ENCODE measurements at places on chromosomes 3 and 15. TPM values are rescaled to one million over a fixed set of nuclear protein-coding genes. Genes with fewer than 3 reads are reported as not detected.

Gene UNC13C
- total RNA-seq, result not detected

Gene CCDC13
- 0.51 TPM for total RNA-seq

Gene CCR1
- total RNA-seq, result 1.3 TPM

Gene GABRG3
- total RNA-seq, result not detected

GRCh38 chr3:56086355-56086754 is 381.9 kb downstream of the ERC2 start:
- DNase-seq, result peak; percentile 47

DNA sequence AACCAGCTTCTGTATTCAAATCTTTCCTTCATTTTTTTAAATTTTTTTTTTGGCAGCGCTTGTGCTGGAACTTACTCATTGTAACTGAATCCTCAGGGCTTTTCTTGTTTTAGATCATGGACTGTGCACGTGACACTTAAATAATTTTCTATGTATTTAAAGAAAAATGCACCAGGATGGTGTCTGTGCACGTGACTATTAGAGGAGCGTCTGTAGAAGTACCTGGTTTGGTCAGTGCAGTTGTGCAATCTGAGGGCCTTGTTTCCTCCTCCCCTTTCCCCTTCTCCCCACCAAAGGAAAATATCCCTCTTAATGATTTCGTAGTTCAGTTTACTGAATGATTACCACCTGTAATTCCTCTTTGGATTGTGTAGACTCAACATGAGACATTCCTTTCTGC is 31.3 kb downstream of the EDEM1 start:
- no peak for DNase-seq

Gene PTPRG
- 64.5 TPM for total RNA-seq

Gene MUC4
- not detected for total RNA-seq

GRCh38 chr15:72341361-72341760 is 21.4 kb upstream of the CELF6 start:
- DNase-seq, result peak; percentile 10

Gene LRRC31
- not detected for total RNA-seq

Gene CFAP100
- total RNA-seq, result not detected

- DNase-seq, result no peak
Observed at GRCh38 chr3:81580355-81580754, 181.1 kb downstream of the GBE1 start.

Gene KLHL40
- total RNA-seq, result not detected

Gene C2CD4A
- not detected for total RNA-seq

Gene COL7A1
- 36.7 TPM for total RNA-seq

- DNase-seq, result peak; percentile 30
Observed at GRCh38 chr3:128395500-128396162, 71.1 kb downstream of the DNAJB8 start.

Gene PROS1
- total RNA-seq, result 48.8 TPM

- DNase-seq, result no peak
Observed at GRCh38 chr3:189638276-189639031, 7.3 kb downstream of the TP63 start.

Gene PFN2
- 153 TPM for total RNA-seq

Gene NECTIN3
- total RNA-seq, result 45.2 TPM

Gene UBA7
- total RNA-seq, result 50.1 TPM

- peak; percentile 63 for DNase-seq
Observed at GRCh38 chr3:15439476-15439875, 12.1 kb downstream of the EAF1 start.

Gene CKMT1B
- total RNA-seq, result not detected

DNA sequence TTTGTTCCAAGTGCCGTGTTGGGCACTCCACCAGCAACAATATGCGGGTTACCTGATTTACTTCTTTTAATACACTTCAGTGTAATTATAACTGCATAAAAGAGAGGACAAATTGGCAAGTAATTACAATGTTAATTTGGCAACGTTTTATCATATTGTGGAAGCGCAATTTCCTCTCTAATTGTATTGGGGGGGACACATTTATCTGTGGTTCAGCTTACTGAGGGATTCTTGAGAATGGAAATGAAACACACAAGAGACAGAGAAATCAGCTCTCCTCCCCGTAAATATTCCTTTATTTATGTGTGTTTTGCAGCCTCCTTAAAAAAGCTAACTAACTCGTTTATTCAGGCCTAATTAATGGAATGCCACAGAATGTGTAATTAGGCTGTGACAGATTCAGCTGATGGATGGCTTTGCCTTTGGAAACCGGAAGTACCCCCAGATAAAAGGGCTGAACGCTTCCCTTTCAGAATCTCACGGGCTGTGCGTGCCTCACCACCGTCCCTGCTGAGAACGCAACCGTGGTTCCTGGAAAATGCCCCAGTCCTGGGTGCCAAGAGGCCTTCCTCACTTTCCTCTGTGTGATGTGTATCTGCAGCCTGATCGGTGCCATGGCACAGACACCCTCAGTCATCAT is 247.1 kb upstream of the ST8SIA2 start:
- no peak for DNase-seq

- peak; percentile 67 for DNase-seq
Observed at GRCh38 chr3:48400824-48401433, 28.9 kb downstream of the FBXW12 start.

DNA sequence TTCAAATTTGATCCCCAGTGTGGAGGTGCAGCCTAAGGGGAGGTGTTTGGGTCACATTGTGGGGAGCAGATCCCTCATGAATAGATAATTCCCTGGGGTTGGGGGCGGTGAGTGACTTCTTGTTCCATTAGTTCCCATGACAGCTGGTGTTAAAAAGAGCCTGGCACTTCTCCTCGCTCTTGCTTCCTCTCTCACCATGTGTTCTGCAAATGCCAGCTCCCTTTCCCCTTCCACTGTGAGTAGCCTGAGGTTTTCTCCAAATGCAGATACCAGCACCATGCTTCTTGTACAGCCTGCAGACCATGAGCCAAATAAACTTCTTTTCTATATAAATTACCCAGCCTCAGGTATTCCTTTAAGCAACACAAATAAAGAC is 23.1 kb downstream of the RIOX2 start:
- no peak for DNase-seq

DNA sequence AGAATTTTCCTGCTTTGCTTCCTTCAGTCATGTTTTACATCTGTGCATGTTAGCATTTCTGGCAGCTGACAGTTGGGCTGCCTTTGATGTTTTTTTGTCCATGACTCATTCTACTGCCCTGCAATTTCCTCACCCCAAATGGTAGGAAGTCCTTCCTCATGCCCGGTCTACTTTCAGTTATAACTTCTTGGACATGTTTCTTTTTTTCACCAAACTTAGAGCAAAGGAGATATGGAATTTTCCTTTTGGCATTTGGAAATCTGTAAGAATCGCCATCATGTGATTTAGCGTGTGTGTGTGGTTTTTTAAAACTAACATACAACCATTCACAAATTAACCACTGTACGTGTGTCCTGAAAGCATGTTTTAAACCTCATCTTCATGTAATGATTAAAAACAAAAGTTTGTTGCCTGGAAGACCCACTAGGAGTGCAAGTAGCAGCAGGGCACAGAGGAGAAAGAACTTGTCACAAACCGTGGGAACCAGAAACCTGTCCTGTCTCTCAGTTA is 430.7 kb upstream of the CFAP20DC start:
- DNase-seq, result peak; percentile 57

Gene DUOXA2
- total RNA-seq, result not detected

- DNase-seq, result no peak
Observed at GRCh38 chr3:131402391-131403039, 20.9 kb downstream of the NUDT16 start.

Gene SLC24A5
- not detected for total RNA-seq

GRCh38 chr3:43688245-43688650 is 2.5 kb upstream of the ABHD5 start:
- no peak for DNase-seq

Gene CTXN2
- not detected for total RNA-seq

Gene GPR149
- total RNA-seq, result not detected

DNA sequence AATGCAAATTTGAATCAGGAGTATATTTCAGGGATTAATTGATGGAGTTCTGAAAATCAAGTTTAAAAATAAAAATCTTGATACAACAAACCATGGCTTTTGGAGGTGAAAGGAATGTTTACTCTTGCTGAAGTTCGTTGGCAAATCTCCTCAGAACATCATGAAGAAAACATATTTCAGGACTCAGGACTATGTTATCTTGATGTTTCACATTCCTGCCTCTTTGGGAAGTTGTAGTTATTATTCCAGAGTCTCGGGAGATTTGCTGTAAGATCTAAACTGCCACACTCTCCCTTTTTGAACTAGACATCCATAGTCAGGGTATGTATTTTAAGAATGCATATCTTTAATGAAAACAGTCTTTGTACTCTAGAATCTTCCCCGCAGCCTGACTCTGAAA is 271.2 kb downstream of the RBMS3 start:
- peak; percentile 33 for DNase-seq

- peak; percentile 42 for DNase-seq
Observed at GRCh38 chr3:58272891-58273290, 33.2 kb upstream of the RPP14 start.

DNA sequence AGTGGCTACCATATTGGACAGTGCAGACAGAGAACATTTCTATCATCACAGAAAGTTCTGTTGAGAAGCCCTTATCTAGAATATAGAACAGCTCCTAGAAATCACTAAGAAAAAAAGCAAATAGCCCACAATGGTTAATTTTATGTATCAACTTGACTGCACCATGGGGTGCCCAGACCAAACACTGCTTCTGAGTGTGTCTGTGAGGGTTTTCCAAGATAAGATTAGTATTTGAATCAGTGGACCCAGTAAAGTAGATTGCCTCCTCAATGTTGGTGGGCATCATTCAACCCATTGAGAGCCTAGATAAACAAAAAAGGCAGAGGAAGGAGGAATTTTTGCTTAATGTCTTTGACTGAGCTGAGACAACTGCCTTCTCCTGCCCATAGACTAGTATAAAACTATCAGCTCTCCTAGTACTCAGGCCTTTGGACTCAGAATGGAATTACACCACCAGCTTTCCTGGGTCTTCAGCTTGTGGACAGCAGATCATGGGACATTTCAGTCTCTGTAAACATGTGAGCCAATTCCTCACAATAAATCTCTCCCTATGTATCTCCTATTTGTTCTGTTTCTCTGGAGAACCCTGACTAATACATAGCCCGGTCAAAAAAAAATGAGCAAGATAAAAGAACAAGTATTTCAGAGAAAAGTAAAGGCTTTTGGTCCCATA is 55.9 kb upstream of the OXTR start:
- DNase-seq, result no peak

GRCh38 chr15:23687143-23687470 is at the start of gene NDN:
Gene NDN (minus strand): TSS chr15:23687305. CDS start chr15:23687217, 88 bp downstream.
- DNase-seq, result peak; percentile 67

- DNase-seq, result no peak
Observed at GRCh38 chr3:87626546-87626945, 350.2 kb upstream of the POU1F1 start.

DNA sequence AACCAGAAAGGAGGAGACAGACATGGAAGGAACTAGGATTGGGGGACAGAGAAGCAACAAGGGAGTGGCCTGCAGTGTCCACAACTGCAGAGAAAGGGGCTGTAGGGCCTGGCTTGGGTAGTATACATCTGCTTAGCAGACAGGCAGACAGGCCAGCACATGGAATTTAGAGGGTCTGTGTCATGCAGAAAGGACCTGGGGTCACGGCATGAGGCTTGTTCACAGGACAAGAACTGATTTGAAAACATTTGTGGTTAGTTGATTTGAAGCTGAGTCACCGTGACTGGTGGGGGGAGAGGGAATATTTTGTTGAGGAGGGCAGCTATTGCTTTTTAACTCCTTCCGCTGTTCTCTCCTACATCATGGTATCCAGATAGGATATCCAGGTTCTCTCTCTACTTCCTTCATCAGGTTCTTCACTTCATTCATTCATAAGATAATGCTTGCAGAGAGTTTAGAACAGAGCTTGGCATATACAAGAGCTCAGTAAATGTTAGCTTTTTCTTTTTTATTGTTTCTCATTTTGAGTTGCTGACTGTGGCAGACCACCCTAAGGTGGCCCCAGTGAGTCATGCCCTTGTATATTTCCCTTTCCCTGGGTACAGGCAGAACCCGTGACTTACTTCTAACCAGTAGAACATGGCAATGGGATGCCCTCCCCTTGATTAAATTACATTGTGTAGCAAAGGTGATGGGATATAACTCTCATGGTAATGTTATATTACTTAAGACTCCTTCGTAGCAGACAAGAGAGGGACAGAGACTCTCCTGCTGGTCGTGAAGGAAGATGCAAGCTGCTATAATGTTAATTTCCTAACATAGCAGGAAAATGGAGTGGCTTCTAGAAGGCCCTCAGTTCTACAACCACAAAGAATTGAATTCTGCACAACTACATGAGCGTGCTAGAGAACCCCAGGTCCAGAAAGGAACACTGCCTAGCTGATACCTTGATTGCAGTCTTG is 95.0 kb upstream of the NMNAT3 start:
- DNase-seq, result peak; percentile 91
